ENCODE measurements at places on chromosomes 5 and 9. TPM values are rescaled to one million over a fixed set of nuclear protein-coding genes. Genes with fewer than 3 reads are reported as not detected.

Gene PCDHGA5
- total RNA-seq, result 2.6 TPM

DNA sequence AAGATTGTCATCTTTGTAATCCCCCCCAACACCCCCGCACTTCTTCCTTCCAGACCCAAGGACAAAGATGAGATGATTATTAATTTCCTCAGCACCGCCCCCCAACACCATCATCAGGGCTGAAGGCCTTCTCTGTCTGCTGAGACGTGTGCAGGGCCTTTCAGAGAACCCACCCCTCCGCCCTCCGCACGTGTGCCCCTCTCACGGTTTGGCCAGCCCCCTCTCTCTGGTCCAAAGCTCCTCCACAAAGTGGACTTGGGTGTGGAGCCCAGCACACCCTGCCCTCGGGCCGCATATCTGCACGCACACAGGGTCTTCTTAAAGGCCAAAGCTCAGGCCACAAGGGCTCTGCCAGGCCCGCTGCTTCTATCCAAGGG lies 32.0 kb downstream of the PAX5 start:
- DNase-seq, result no peak

Gene NUTM2G
- total RNA-seq, result not detected

GRCh38 chr5:59569608-59570334 lies 323.8 kb downstream of the PDE4D start:
- no peak for DNase-seq

- no peak for DNase-seq
Observed at GRCh38 chr5:71600783-71601182, 13.6 kb downstream of the MCCC2 start.

Gene SGCD
- 67.5 TPM for total RNA-seq

GRCh38 chr5:1502737-1503120 lies 21.0 kb downstream of the LPCAT1 start:
- no peak for DNase-seq

Gene ENDOG
- total RNA-seq, result 15.5 TPM

Gene CRB2
- total RNA-seq, result not detected

GRCh38 chr5:132073231-132074013 lies at the start of gene CSF2:
CSF2 (plus strand) TSS chr5:132073789; CDS start chr5:132073824, 35 bp downstream.
- DNase-seq, result peak; percentile 54

Gene FLT4
- total RNA-seq, result 0.17 TPM

DNA sequence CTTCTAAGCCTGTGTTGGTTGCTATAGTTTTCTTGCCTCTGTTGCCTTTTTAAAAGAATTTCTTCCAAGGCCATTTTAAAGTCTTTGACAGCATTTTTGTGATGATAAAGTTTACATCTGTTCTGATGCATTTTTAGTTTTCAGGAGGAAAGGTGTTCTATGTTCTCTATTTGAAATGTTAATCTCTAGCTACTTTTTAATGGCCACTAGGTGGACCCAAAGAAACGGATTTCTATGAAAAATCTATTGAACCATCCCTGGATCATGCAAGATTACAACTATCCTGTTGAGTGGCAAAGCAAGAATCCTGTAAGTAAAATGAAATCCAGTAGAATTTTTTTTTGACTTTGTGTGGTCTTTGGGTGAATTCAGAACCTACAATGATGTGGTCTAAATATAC lies 60.2 kb downstream of the MELK start:
- peak; percentile 61 for DNase-seq

GRCh38 chr5:82106756-82107155 lies 134.9 kb downstream of the ATG10 start:
- DNase-seq, result no peak

DNA sequence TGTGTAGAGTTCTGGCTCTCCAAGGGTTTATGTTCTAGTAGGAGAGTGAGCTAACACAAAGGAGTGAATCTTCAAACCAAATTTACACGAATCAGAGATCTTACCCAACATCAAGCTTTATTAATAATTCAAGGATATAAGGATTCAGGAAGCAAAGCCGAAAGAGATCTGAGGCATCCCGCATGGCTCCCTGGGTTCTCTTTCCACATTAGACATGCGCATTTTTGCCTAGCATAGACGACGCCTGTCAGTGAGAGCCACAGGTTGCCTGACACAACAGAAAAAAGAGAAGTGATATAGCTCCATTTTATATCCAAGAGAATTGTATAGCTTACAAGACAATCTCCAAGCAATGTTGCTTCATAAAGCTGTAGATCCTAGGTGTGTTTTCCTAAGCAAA lies 52.6 kb downstream of the ESM1 start:
- DNase-seq, result no peak

- peak; percentile 88 for DNase-seq
Observed at GRCh38 chr5:53430618-53431252, 49.7 kb upstream of the FST start.
